ENCODE measurements at places on chromosomes 4 and X.

DNA sequence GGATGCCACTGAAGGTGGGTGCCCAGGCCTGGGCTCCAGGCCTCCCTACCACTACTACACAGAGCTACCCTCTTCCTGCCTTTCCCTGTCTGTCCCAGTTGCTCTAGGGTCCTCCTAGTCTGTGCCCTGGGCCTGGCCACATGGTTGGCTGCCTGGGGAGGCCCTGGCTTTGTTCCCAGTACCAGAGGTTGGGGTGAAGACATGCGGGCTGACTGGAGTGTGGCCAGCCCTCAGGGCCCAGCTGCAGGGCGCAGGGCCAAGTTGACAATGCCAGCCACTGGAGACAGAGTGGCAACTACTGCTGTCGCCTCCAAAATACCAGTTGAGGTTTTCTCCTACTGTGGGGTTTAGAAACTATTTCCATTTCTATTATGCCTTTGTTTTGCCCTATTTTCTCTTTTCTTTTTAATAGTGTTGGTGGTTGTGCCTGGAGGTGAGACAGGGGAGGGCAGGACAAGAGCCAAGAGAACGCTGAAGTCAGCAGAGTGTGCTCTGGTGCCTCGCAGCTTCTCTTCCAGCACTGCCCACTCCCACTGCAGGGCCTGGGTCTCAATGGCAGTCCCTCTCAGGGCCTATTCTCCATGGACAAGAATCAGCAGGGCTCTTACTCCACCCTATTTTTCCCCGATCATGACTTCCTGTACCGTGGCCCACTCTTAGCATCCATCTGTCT, 32.2 kb upstream of the XPNPEP2 start:
- DNase-seq = no peak

DNA sequence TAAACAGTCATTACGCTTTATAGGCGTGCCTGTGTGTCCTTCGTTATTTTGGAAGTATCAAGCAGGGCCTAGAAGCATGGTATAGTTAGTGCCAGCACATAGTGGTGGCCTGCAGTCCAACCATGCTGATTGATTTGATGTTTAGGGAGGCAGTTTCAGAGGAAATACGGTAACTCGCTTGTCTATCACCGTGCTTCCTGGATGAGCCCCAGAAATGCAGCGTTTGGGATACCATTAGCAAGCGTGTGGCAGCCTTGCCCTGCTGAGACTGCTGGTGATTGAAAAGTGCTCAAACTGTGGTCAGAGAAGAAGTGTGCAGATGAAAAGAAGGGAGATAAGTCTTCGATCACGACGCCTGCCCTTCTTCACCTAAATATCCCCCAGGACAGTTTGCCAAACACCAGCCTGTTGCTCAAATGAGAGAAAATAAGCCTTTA, 158.4 kb downstream of the CHIC2 start:
- peak; percentile 12 for DNase-seq

GRCh38 chr4:37584071-37584470, 102.1 kb downstream of the RELL1 start:
- no peak for DNase-seq

DNA sequence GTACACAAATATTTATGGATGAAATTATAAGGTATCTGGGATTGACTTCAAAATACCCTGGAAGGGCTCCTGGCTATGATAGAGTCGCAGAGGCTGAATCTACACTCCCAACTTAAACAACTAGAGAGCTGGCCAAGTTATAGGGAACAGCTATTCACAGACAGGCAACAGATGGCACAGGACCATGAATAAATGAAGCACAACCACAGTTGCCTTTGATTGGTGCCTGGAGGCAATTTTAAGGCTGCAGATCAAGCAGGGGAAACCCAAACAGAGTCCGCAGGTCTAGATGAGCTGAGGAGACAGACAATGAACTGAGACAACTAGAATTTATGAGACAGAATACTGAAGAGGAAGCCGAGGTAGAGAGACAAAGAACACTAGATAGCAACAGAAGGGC, 155.9 kb downstream of the EVC2 start:
- no peak for DNase-seq

- no peak for DNase-seq
Measured at GRCh38 chrX:24085101-24085500, 30.3 kb downstream of the EIF2S3 start.
